ENCODE measurements at places on chromosomes 1 and 21.
A peak's percentile ranks its signal among the peaks of the same experiment; 100 is the strongest.

DNA sequence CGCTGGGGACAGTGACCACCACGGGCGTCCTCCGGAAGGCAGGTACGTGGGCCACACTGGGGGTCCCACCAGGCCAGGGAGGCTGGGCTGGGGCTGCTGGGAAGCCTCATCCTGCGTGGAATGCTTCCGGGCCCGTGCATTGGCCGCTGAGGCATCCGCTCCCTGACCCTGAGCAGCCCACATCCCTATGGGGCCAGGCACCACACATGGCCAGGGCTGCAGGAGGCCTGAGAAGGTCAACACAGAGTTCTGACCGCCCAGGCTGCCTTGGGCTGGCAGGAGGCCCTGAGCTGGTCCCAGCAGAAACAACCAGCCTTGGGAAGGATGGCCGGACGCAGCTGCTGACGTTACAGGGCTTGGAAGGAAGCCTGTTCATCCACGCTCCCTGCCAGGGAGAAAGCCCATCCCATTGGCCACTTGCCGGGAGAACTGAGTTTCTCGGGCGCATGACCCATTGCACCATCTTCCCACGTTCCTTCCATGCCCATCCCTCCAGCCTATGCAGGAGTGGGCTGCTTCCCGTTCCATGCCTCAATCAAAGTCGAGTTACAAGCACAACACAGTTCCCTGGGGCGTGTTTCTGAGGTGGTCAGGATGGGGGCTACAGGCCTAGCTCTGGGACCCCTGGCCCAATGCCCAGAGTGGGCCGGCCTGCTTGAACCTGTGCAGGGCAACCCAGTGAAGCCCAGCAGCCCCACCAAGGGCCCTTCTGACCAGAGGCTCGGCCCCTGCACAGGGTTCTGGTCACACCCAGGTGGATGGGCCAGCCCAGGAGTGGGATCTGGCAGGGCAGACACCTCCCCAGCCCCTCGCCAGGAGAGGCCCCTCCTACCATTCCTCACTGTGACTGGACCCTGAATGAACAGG, 31.7 kb downstream of the TRIM11 start:
- DNase-seq, result no peak

GRCh38 chr1:31593770-31594632, 17.7 kb downstream of the TINAGL1 start:
- DNase-seq, result peak; percentile 65

DNA sequence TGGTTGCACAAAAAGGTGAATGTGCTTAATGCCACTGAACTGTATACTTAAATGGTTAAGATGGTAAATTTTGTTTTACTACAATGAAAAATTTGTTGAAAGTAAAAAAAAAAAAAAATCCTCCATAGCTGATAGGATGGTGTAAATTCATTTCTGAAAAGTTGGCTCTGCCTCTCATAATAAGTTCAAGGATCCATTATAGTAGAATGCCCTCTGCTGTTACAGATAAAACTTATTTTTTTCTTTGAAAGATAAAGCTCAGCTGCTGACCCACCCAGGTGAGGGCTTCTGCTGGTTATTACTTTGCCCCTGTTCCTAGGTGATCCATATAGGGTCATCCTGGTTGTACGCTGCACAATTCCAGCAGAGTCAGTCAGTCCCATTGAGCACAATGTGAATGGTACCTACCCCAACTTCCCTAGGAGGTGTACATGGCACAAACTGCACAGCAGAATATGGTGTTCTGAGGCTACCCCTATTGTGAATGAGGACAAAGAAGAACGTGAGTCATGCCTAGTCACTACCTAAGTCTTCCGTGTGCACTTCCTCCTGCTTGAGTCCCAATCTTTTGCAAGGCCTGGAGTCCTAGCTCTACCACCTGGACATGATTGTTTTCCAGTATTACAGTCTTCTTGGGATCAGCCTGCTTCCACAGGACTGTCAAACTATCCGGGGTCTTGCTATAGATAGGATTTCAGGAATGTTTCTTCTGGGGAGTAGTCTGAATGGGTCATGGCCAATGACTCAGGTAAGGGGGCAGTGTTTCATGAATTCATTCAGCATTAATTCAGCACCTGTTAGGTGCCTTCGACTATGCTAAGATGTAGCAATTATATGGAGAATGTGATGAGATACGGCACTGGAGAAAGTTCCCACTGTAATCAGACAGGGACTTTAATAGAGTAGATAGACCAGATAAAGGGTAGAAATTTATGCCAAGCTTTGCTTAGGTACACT, 20.8 kb upstream of the CD5L start:
- DNase-seq, result no peak

GRCh38 chr1:241591317-241591716, 48.9 kb downstream of the CHML start:
- no peak for DNase-seq

- DNase-seq, result no peak
Measured at GRCh38 chr1:170592591-170593111, 60.7 kb downstream of the GORAB start.

DNA sequence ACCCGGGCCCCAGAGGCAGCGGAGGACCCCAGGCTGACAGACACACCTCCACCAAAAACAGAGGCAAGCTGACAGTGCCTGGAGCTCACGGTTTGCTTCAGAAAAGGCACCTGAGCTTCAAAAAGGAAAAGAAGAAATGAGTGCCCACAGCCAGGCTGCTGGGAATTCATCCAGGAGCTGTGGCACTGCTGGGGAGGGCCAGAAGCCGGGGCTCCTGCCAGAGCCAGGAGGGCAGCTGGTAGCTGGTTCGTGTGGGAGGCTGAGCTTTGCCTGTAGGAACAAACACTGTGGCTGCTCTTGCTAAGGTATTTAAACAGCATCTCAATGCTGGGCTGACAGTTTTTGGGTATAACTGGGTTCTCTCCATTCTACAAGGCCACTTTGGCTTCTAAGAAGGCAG, 19.5 kb downstream of the KCNJ6 start:
- no peak for DNase-seq

- DNase-seq, result no peak
Measured at GRCh38 chr1:92975551-92976232, 14.4 kb upstream of the DIPK1A start.

DNA sequence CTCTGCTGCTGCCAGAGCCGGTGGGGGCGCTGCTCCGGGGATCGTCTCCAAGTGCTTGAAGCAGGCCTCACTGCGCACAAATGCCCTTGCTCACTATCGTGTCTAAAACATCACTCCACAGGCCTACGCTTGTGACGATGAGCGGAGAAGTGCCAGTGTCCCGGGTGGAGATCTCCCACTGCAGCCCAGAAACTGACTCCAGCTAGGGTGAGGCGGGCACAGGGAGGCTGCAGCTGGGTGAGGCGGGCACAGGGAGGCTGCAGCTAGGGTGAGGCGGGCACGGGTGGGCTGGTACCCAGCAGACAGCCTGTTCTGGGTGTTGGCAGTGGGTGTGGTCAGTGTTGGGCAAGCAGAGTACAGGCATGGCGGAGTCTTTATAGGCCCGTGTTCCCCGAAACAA, 22.7 kb upstream of the PDXK start:
- DNase-seq, result no peak

DNA sequence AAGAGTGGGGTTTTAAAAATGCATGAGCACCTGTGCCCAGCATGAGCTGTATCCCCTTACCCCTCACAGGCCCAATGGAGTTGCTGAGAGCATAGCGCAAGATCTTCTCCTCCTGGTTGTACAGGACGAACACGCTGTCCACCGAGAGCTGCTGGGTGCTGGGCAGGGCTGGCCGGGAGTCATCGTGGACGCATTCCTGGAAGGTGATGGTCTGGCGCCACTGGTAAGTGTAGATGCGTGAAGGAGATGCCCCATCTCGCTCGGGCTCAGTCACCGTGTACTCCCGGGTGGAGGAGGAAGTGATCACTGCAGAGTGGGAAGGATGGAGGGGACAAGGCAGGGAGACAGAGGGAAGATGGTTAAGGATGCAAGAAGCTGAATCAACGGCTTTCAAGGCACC, 39.1 kb downstream of the NID1 start:
- no peak for DNase-seq

DNA sequence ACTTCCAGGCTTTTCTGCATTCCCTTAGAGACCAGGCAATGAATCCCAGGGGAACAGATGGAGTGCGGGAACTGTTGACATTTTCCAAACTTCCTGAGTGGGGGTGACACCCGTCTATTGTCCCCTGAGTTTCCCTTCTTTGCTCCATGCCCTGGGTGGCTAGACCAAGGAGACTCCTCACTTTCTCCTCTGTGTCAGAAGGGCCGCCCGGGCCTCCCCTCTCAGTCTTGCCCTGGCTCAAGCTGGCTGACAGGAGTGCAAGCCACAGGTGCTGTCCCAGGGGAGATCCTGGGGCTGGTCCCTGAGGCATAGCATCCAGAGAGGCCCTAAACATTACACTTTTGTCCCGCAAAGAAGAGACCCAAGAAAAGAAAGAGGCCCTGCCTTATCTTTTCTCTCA, 62.8 kb downstream of the DDX20 start:
- DNase-seq, result no peak

- no peak for DNase-seq
Measured at GRCh38 chr1:21350202-21350885, 60.1 kb upstream of the ECE1 start.

GRCh38 chr1:181089017-181089675, 646 bp downstream of the IER5 start:
- DNase-seq, result peak; percentile 39

- no peak for DNase-seq
Measured at GRCh38 chr1:156574039-156574633, 1.8 kb upstream of the IQGAP3 start.

- DNase-seq, result peak; percentile 5
Measured at GRCh38 chr1:17826165-17826488, 71.0 kb downstream of the ACTL8 start.

DNA sequence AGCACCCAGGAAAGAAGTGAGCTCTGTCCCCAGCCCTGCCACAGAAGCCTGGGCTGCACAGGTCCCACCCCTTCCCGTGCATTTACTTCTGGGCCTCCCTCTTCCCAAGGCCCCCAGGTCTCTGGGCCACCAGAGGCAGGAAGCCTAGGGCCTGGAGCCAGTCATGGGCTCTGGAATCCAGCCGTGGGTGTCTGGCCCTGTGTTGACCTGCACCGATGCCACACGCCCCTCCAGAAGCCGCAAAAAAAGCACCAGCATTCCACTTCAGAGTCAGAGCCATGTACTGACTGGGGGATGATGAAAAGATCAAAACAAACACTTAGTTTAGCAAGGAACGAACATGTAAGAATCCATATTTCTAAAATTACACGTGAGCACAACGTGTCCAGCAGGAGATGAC, 141.7 kb downstream of the NPHP4 start:
- DNase-seq, result no peak

DNA sequence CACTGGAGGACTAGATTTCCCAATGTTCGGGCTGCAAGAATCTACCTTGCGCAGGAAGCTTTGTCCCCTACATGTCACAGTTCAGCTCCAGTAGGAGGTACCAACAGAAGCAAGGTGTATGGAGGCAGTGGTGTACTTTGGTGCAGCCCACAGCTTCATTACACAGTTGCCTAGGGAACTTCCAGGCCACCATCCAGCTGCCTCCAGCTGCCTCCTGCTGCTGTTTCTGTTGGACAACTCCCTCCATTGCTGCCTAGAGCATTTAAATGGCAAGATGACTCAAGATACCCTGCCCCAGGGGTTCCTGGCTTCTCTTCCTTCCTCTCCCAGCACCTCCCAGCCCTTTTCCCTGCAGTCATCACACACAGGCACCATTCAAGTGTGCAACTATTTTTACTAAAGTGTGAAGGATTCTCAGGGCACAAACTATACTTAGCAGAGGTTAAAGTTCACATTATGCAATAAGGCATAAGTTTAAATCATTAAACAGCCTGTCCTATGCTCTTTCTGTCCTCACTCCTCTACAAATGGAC, 39.0 kb upstream of the ATP1A1 start:
- no peak for DNase-seq

DNA sequence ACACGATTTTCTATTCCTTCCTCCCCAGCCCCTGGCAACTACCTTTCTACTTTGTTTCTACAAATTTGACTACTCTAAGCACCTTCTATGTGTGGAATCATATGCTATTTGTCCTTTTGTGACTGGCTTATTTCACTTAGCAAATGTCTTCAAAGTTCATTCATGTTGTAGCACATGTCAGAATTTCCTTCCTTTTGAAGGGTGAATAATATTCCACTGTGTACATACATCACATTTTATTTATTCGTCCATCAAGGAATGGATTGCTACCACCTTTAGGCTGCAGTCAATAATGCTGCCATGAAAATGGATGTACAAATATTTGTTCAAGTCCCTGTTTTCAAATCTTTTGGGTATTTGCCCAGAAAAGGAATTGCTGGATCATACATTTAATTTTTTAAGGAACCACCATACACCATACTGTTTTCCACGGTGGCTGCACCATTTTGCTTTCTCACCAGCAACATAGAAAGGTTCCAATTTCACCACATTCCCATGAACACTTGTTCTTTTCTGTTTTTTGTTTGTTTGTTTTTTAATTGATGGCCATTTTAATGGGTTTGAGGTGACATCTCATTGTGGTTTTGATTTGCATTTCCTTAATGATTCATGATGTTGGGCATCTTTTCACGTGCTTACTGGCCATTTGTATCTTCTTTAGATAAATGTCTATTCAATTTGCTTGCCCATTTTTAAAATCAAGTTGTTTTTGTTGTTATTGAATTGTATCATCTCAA, 3.3 kb upstream of the PDZK1 start:
- DNase-seq, result no peak

DNA sequence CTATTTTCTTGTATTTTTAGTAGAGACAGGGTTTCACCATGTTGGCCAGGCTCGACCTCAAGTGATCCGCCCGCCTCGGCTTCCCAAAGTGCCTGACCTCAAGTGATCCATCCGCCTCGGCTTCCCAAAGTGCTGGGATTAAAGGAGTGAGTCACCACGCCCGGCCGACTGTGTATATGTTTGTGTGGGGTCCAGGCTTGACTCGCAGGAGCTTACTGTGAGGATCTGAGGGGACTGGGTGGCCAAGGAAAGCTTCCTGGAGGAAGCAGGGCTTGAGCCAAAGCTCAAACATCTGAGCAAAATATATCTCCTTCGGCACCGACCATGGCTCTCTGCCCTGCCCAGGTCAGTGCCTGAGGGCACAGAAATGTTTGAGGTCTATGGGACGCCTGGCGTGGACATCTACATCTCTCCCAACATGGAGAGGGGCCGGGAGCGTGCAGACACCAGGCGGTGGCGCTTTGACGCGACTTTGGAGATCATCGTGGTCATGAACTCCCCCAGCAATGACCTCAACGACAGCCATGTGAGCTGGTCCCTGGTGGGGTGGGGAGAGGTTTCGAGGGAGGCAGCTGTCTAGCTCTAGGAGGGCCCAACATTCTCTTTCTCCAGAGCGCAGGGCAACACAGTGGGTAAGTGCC, 10.5 kb downstream of the PADI3 start:
- no peak for DNase-seq

Data from T-cell (primary cell).